T-cell (primary cell): ENCODE measurements at places on chromosomes 2 and 18. TPM values are rescaled to one million over a fixed set of nuclear protein-coding genes. Genes with fewer than 3 reads are reported as not detected.

DNA sequence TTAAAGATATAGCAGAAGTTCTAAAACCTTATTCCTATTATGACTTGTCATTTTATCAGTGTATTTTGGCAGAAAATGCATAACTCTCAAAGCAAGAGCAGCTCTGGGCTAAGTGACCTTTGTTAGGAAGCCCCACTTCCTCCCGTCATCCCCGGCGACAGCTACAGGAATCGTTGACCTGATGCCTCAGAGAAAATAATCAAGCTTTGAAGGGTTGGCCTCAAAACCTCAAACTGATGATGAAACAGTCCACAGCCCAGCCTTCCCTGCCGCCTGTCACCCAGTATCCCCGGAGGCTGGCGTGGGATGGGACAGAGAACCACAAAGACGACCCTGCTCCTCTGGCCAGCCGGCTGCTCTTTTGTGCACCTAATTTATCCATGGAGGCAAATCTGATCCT is 65.3 kb downstream of the KCNF1 start:
- DNase-seq: no peak

DNA sequence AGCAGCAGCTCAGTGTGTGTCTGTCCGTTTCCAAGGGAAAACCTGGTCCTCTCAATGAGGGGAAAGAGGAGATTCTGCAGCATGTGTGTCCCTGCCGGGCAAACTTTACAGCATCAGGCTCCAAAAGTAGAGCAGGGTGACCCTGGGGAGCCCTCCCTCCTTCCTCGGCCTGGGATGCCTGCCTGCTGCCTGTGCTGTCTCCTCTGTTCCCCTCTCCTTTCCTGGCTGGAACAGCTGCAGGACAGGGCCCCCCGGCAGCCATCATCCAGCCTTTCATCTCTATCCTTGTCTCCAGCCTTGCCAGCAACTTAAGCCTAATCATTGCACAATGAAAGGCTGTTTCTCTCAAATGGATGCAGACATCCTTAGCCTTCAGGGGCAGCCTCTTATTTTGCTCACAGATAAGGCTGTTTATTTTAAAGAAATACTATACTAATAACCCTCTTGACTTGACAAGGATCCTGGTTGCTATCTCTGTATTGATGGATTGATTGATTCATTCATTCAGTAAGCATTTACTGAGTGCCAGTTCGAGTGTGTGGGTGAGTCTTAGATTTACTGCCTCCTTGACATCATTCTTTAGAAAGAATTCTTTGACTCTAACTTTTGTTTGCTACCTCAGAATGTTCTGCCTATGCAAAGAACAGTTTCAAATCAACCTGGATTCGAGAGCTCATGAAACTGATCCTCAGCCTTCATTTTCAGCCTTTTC is 40.6 kb upstream of the EDAR start:
- no peak for DNase-seq

DNA sequence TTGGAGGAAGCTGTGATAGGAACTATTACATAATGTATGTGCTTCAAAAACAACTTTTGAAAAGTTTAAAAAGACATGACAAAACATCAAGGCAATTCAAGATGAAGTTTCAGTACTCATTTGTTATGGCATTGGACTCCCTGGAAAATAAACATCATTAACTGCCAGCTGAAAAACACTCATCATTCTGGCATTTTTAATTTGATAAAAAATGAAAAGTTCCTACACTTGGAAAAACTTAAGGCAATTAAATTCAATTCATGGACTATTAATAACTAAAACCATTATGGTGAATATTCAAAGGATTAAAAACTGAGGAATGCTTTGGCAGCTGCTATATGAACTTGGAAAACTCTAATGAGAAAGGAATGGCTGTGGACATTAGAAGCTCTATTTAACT is 8.5 kb downstream of the TYW5 start:
- no peak for DNase-seq

DNA sequence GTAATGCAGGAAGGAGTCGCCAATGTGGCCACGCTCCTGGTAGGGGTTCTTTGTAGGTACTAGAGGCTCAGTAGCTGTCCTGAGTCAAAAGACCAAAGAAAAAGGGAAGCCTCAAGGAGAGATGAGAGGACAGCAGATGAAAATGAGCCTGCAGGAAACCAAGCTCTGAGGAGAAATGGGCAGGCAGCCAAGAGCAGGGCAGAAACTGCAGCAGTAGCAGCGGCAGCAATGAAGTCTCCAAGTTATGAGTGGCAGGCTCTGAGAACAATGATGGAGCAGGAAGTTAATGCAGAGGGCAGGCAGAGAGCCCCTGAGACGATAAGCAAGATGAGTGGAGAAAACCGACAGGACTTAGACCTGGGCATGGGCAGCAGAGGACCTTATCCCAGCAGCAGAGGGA is 48.2 kb upstream of the TMEM200C start:
- DNase-seq: no peak

DNA sequence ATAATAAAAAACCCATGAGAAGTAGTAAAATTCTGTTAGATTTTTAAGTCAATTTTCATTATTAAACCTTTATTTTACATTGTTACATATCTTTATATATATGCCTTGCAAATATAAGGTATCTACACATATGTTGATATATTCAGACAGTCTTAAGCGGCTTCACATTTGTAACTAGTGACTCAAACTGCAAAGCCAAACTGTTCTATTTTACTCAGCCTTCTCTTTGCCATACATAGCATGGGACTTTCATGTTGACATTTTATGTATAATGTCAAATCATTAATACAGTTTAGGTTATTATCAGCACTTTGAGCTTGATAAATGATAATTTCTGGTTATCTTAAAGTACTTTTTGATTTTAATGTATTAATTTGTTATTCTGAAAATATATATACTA is 125.0 kb upstream of the WDSUB1 start:
- no peak for DNase-seq

DNA sequence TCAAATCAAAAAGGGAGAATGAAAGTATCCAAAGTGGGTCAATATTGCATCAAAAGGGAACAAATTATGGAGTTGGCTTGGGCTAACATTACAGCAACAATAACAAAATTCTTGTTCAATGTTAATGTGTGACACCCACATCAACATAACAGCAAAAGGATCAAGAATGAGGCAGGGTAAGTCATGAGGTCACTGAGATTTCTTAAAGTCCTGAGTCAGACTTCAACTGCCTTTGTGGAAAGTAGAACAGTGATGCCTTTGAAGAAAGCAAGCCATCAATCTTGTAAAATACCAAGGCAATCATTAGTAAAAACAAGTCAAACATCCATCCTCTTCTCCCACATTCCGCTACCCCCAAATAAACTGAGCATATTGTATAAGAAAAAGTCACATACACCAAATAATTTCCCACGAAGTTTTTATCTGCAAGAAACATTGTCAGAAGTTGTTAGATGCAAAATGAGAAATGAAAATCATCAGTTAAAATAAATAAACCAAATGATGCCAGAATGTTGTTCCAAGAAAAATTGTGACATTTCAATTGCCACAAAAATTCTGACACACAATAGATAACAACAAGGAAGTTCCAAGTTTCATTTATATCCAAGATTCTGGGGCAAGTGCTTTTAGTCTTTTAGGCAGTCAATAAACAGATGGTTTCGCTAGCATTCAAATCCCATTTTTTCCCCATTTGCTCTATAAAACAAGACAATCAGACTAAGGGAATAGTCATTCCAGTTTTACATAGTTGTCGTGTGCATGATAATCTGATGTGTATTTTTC is 216.1 kb upstream of the SETBP1 start:
- DNase-seq: no peak

SNTG2 gene
- 0.86 TPM for total RNA-seq

DNA sequence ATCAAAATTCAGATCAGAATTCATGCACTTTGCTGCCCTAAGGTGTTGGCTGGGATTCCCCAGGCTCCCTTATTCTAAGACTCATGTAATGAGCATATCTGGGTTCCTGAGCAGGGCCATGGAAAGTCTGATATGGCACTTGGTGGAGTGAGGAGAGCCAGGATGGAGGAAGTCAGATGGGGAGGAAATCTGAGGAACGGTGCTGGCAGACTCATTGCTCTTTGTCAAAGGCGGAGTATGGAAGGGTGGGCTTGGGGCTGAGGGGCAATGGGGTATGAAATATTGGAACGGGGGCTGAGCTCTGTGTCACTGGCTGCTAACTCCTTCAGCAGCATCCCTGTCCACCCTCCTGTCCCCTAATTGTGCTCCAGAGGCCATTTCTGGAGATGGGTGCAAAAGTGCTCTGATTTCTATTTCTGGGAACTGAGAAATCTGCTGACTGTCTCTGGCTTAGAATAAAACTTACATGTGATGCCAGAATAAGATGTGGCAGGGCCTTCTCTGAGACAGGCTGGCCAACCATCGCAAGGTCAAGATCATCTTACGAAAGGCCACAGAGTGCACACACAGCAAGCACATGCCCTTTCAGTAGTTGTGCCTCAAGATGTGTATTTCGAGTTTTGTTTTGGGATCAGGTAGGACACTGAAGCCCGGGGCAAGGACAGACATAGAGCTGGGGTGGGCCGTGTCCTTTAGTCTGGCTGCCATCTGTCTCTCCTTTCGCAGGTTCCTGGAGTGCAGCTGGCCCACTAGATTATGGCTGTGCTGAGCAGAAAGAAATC is 480.0 kb upstream of the HS6ST1 start:
- no peak for DNase-seq

GPN1 gene
- 32.1 TPM for total RNA-seq

GRCh38 chr18:33583901-33584300 is 5.9 kb downstream of the ASXL3 start:
- DNase-seq: no peak

GRCh38 chr2:30208453-30208852 is 22.9 kb upstream of the LBH start:
- DNase-seq: no peak

ABCB11 gene
- total RNA-seq: 0.03 TPM

DNA sequence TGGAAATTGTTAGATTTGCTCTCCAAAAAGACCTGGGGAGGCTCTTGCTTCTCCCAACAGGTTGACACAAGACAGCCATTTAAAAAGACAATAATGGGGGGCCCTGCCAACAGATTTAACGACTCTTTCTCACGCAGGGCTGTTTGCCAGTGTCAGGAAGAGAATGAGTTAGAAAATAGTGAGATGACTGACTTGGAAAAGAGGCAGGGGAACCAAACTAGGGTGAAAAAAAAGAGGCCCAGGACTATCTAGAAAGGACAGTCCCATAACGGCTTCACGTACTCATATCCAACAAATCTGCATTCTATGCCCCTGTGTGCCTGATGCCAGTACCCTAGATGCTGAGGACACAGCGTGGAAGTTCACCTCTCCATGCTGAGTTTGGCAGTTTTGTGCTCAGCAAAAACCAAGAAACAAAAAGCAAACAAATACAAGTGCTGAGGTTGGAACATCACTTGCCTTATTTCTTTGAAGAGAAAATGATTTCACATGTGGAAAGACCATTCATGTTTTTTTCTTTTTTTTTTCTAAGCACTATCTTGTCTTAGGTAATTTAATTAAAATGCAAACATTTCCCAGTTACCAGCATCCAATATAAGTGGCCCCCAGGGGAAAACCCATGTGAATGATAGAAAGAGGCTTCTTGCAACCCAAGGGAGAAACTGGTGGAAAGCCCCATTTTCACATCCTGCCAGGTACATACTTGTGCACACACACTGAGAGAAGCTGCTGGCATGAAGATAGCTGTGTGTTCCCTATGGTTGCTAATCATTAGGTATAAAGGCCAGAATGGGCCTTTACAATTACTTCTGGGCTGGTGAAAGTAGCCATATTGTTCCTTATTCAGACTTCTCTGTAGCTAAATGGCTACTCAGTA is 10.6 kb upstream of the WIPF1 start:
- no peak for DNase-seq

EML6 gene
- total RNA-seq: 1.8 TPM

DNA sequence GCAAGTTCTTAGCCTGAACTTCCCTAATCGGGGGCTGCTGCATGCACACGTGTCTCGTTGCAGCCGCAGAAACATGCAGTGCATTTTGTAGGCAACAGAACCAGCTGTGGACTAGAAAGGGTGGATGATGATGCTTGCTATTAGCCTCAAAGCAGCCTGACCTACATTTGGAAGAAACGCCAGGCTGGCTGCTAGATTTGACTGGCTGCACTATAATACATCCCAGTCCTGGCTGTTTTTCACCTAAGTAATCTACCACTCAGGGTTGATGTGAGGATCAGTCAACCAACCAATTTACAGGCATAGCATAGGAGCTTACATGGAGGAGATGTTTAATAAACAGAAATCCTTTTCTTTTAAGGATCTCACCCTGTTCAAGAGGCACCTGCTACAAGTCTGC is 56.4 kb upstream of the SPP2 start:
- DNase-seq: no peak

CPLX4 gene
- total RNA-seq: not detected

CCDC68 gene
- not detected for total RNA-seq

GRCh38 chr2:54720563-54720962 is 2.9 kb upstream of the EML6 start:
- no peak for DNase-seq

DNA sequence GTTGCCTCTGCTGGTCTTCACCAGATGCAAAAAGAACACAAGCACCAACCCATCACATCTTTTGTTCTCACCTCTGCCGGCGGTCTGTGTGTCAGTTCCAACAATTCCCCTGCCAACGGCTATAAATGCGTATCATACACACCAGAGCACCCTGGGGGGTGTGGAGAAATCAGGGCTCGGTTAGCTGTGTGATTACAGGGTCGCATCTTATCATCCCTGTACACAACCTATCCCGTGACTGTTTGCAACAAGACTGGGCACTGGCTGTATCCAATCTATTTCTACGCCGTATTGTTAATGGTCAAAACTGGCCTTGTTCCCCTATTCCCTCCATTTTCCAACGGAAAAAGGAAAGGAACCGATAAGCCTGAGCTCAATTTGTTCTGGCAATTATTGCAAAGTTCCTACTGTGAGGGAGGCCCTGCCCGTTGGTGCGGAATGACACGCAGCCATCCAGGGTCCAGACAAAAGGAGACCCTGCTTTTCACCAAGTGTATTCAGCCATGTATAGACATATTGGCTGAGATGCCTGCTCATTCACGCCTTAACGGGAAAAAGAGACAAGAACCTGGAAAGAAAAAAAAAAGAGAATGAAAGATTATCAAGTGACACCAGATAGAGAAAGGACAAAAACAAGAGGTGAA is 136.9 kb downstream of the CDH20 start:
- no peak for DNase-seq

NAPG gene
- 24.4 TPM for total RNA-seq

MAL gene
- 160 TPM for total RNA-seq

- DNase-seq: no peak
Observed at GRCh38 chr2:206031162-206031784, 54.7 kb downstream of the INO80D start.

GRCh38 chr2:42569116-42569711 is 782 bp downstream of the MTA3 start:
- no peak for DNase-seq

BOLL gene
- not detected for total RNA-seq

SERPINB13 gene
- total RNA-seq: not detected
